Stomach (tissue), 19 donors: ENCODE measurements at places on chromosomes 11 and 22. TPM values are rescaled to one million over a fixed set of nuclear protein-coding genes. Genes with fewer than 3 reads are reported as not detected.

Gene TSPAN32
- polyA plus RNA-seq: 9.0 TPM

Gene GAL3ST3
- polyA plus RNA-seq: not detected

Gene HRAS
- polyA plus RNA-seq: 108 TPM

Gene UQCC3
- 20.9 TPM for polyA plus RNA-seq

Gene CAVIN3
- 68.4 TPM for polyA plus RNA-seq

Gene CASP1
- 26.6 TPM for polyA plus RNA-seq

Gene FOLR1
- polyA plus RNA-seq: 6.1 TPM
